ENCODE measurements at places on chromosomes 6 and 20. TPM values are rescaled to one million over a fixed set of nuclear protein-coding genes. Genes with fewer than 3 reads are reported as not detected.

GRCh38 chr6:25016014-25016720 is 80.4 kb upstream of the RIPOR2 start:
- H3K36me3 ChIP-seq = no peaks in the 10 kb centered on the region
- H3K27me3 ChIP-seq = no peaks in the 10 kb centered on the region
- DNase-seq = no peak

DNA sequence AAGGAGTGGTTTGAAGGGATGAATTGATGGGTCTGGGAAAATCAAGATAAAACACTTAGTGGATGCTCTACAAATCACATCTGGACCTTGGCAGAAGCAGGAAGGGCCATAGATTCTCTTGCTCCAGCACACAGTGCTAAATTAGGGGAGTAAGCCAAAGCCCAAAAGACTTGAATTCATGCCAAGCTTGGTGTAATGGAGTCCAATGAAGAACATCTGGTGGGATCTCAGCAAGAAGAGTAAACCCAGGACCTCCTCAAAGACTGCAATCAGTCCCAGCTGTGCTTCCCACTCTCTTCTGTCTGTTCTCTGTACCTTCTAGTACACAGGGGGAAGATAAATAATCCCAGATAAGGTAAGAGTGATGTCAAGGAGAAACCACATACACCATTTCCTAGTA is 683.4 kb downstream of the RNF144B start:
- no peak for DNase-seq

GRCh38 chr6:170091000-170091638 is 199.8 kb downstream of the DLL1 start:
- H3K4me1 ChIP-seq = no peaks in the 10 kb centered on the region
- no peaks in the 10 kb centered on the region for H3K27me3 ChIP-seq

DNA sequence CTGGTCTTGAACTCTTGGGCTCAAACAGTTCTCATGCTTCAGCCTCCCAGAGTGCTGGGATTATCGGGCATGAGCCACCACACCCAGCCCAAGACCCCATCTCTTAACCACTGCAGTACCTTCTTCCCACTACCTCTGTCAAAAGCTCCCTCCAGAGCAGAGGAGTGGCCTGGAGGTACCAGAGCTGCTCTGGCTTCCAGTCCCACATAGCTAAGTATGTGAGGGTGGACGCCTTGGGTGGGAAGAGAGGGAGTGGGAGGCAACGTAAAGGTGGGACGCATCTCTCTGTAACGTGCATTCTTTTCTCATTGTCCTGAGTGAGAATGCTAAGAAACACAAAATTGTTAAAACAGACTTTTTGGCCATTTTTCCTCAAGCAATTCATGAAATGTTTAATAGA is 24.5 kb downstream of the TM9SF4 start:
- H3K4me3 ChIP-seq = no peak overlapping the region
- H3K4me1 ChIP-seq = no peaks in the 10 kb centered on the region
- H3K27me3 ChIP-seq = no peaks in the 10 kb centered on the region
- no peak overlapping the region for H3K27ac ChIP-seq
- no peak for DNase-seq

NOX3 gene
- not detected for total RNA-seq

ANKRD66 gene
- 0.73 TPM for total RNA-seq
